ENCODE measurements at places on chromosomes 2 and 18.
A peak's percentile ranks its signal among the peaks of the same experiment; 100 is the strongest.

- ATAC-seq, result no peak
Observed at GRCh38 chr18:52844323-52844722, 504.3 kb downstream of the DCC start.

GRCh38 chr18:36035253-36035652 lies 32.1 kb downstream of the RPRD1A start:
- no peak for ATAC-seq

- no peak for ATAC-seq
Observed at GRCh38 chr2:38794235-38794946, 16.4 kb downstream of the GEMIN6 start.

DNA sequence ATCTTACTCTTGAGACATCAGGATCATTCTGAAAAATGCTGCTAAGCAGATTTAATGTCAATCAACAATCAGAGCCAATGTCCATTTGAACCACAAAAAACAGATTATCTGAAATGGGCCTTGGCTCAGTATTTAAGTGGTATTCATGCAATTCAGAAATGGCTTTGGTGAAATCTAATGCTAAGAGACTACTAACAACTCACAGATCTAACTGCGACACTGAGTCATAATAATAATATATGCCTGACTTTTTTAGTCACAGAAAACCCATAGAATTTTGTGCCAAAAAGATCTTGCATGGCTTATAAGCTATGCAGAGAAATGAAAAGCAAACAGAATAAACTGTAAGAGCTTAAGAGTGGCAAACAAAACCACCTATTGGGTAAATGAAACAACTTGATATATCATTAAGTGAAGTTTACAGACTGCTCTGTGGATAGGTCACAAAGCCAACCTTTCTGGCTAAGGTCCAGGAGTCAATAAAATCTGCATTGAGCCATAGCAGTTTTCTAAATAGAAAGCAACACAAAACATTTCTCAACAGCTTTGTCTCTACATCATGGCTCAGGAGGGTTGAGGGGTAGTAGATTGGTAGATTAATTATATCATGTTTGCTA lies 234.3 kb downstream of the LRATD1 start:
- ATAC-seq, result no peak

- no peak for ATAC-seq
Observed at GRCh38 chr2:197442857-197443256, 8.0 kb upstream of the SF3B1 start.

GRCh38 chr2:206435742-206436141 lies 7.6 kb upstream of the ADAM23 start:
- ATAC-seq, result no peak

- no peak for ATAC-seq
Observed at GRCh38 chr2:26164231-26164630, 8.7 kb upstream of the GAREM2 start.

GRCh38 chr18:45910405-45911023 lies 56.6 kb downstream of the EPG5 start:
- peak; percentile 79 for ATAC-seq

DNA sequence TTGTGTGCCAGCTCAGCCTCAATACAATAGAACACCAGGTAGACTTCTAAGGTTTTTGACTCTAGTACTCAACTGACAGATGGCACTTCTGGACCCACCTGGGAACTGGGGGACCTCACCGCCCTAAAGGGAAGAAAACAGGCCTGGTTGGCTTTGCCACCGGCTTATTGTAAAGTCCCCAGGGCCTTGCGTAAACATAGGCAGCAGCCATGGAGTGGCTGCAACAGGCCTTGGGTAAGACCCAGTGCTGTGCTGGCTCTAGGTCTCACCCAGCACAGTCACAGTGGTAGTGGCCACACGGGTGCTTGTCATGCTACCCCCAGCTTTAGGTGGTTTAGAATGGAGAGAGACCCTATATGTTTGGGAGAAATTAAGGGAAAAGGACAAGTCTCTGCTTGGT lies 230.7 kb upstream of the SESTD1 start:
- no peak for ATAC-seq

DNA sequence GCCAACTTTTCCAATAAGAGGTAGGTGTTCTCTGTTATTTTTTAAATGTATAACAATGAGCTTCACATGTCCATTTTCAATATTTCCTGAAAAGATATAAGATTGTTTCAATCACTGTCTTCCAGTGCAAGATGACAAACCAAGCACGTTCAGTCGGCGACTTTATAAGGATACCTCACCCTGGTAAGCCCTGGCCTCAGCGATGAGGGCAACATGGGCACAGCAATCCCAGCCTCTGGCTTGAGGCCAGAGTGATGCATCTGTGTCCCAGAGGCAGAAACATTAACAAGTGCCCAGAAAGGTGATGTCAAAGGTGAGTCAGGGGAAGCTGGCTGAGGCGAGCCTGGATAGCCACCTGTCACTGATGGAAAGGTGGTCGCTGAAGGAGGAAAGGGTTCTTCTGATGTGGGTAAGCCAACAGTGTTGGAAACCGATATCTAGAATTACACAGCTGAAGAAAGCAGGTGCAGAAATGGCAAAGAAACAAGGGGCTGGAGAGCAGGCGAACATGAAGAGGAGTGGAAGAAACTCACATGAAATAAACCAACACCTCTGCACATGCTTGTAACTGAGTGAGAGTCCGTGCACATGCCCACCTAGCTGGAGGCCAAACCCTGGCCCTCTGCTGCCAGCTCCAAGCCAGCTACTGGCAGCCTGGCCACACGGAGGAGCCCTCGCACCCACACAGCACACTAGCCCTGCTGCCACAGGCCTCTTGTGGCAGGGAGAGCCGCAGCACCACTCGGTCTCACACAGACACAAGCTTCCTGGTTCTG lies 65.5 kb downstream of the FBXO15 start:
- peak; percentile 86 for ATAC-seq

GRCh38 chr2:112583497-112584133 lies 794 bp upstream of the CHCHD5 start:
- ATAC-seq, result no peak

DNA sequence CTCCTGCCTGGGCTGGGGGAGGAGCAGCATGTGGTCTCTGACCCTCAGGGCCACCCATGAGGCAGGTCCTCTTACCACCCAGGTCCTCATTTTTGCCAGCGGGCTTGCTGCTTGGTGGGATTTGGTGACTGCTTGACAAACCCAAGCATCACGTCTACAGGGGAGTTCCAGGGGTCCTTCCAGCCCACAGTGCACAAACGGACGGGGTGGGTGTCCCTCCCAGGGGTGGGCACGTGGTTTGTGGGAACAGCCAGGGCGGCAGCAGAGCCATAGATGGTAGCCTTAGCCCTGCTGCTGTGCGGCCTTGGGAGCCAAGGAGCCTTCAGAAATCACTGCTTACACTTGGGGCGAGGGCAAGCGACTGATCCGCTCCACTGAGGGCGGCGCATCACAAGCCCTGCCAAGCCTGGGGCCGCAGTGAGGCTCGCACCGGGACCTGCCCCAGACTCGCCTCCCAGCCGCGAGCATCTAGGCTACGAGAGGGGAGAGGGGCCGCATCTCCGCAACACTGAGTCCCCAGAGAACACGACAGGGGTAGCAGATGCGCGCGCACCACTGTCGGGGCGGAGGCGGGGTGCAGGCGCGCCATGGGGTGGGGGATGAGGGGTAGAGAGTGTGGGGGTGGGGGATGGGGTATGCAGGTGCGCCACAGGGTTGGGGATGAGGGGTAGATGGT lies 36.9 kb downstream of the SNED1 start:
- no peak for ATAC-seq

DNA sequence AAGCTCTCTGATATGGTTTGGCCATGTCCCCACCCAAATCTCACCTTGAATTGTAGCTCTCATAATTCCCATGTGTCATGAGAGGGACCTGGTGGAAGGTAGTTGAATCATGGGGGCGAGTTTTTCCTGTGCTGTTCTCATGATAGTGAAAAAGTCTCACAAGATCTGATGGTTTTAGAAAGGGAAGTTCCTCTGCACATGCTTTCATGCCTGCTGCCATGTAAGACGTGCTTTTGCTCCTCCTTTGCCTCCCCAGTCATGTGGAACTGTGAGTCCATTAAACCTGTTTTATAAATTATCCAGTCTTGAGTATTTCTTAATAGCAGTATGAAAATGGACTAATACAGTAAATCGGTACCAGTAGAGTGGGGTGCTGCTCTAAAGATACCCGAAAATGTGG lies 34.9 kb downstream of the LTBP1 start:
- no peak for ATAC-seq

DNA sequence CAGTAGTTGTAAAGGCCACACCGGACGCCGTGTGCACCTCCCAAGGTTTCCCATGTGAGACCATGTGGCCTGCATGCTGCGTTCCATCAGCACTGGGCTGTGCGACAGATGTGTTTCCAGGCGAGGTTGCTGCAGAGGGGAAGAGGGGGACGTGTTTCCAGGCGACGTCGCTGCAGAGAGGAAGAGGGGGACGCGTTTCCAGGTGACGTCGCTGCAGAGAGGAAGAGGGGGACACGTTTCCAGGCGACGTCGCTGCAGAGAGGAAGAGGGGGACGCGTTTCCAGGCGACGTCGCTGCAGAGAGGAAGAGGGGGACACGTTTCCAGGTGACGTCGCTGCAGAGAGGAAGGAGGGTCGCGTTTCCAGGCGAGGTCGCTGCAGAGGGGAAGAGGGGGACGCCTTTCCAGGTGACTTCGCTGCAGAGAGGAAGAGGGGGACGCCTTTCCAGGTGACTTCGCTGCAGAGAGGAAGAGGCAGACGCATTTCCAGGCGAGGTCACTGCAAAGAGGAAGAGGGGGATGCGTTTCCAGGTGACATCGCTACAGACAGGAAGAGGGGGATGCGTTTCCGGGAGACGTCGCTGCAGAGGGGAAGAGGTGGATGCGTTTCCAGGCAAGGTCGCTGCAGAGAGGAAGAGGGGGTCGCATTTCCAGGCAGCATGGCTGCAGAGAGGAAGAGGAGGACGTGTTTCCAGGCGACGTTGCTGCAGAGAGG lies 24.5 kb downstream of the NFATC1 start:
- ATAC-seq, result no peak

DNA sequence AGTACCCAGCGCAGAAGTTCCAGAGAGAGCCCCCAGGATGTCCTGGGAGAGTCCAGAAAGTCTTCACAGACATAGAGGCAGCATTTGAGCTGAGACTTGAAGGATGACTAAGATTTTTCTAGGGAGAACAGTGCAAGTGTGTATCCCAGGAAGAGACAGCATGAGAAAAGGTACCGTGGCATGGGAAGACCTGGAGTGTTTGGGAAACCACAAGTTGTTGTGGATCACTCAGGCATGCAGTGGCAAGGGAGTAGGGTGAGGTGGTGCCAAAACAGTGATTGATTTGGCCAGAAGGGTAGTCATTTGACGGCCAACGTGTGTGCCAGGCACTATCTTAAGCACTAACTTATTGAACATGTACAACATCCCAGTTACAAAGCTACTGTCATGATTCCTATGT lies 24.5 kb upstream of the KCNK3 start:
- no peak for ATAC-seq

GRCh38 chr2:39128919-39129391 lies 8.1 kb upstream of the SOS1 start:
- peak; percentile 72 for ATAC-seq

- no peak for ATAC-seq
Observed at GRCh38 chr18:26657631-26658581, 109.6 kb upstream of the KCTD1 start.

- no peak for ATAC-seq
Observed at GRCh38 chr18:45287531-45287930, 327.7 kb upstream of the SLC14A2 start.

DNA sequence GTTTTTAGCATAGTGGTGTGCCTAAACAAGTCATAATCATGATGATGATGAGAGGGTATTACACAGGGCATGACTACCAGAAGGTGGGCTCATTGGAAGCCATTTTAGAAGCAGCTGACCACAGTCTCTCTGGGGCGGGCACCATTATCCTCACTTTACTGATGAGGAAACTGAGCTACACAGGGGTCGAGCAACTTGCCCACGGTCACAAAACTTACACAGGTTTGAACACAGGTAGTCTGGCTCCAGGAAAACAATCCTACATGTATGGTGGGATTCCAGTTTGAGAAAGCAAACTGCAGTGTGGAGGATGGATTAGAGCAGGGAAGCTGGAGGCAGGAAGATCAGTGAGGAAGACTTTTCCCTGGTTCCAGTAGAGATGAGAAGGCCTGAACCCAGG lies 6.2 kb downstream of the RHOB start:
- no peak for ATAC-seq

DNA sequence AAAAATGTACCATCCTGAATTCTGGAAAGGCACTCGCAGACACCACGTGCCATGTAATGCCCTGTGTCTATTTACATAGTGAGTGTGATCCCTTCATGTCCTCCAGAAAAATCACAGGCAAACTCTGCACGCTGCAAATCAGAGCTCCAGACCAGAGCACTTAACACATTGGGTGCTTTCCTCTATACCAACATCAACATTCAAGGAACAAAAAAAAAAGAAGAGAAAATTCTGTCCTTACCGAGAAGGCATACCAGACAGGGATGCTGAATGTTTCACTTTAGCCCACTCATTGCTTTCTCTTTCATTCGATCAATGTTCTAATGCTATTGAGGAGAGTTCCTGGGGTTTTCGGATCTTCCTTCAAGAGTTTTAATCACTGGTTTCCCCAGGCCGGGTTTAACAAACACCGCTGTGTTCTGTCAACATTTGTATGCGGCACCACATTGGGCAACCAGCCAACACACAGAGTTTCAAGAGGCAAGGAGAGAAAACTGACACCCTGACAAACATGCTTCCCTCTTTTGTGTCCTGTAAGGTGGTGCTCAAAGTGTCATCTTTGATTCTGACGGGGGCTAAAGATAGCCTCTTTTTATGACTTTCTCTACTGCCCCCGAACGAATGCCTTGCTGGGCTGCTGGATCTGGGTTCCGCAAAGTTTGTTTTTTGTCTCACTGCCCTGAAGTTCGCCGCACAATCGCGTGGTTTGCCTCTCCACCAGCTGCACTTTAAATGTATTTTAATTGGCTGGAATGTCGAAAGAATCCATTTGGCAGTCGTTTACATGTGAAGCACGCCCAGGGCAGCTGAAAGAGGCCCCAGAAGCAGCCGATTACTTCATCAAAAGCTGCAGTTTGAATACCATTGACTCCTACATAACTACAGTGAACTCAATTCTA lies 106.4 kb upstream of the NCKAP5 start:
- no peak for ATAC-seq

GRCh38 chr2:39995005-39995737 lies 216.1 kb upstream of the THUMPD2 start:
- no peak for ATAC-seq

DNA sequence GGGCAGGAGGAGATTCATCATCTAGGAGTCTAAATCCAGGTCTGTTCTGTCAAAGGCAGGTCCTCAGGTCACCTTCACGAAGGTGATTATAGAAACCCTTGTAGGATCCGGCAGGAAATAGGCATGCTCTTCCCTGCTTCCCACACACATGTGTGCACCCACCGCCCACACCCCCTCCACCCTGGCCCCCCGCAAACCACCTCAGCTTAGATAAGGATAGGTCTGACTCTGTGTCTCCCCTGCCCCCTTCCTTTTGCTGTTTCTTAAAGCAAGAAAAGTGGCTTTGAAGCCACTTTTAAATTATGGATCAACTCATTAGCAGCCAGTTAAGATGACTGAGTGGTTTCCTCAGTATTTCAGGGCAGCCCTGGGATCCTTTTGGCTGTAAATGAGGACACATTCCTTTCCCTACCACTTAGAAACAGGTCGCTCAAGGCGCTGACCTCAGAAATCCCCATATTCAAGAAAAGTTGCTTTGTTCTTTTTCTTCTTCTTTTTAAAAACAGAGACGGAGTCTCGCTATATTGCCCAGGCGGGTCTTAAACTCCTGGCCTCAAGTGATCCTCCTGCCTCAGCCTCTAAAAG lies 14.5 kb upstream of the CIB4 start:
- no peak for ATAC-seq

GRCh38 chr2:29562319-29562718 lies 359.1 kb downstream of the ALK start:
- no peak for ATAC-seq
